Pons (tissue), 1 donor: ENCODE measurements at places on chromosomes 6 and 20.

GRCh38 chr6:73739096-73739495, 43.1 kb downstream of the CD109 start:
- peak; percentile 86 for DNase-seq

GRCh38 chr6:52352239-52353018, 9.5 kb upstream of the PAQR8 start:
- peak; percentile 73 for DNase-seq

DNA sequence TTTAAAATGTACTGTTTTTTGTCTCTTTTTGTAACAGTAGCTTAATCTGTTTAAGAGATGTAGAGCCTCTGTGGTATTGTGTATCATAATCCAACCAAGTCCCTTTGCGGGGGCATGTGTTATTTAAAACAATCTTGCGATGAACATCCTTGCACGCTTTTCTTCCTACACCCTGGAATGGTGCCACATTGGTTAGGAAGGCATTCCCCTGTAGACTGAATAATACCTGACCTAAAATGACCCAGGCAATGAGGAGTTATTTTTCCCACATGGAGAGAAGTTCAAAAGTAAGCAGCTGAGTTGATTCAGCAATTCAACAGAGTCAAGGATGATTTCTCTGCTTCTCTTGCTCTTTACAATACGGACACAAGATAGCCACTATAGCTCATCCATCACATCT, 142.0 kb upstream of the PMEPA1 start:
- no peak for DNase-seq

- peak; percentile 2 for DNase-seq
Observed at GRCh38 chr6:99745651-99746050, 139.0 kb downstream of the PRDM13 start.

- DNase-seq, result peak; percentile 26
Observed at GRCh38 chr6:111710911-111711310, 105.2 kb upstream of the TRAF3IP2 start.

DNA sequence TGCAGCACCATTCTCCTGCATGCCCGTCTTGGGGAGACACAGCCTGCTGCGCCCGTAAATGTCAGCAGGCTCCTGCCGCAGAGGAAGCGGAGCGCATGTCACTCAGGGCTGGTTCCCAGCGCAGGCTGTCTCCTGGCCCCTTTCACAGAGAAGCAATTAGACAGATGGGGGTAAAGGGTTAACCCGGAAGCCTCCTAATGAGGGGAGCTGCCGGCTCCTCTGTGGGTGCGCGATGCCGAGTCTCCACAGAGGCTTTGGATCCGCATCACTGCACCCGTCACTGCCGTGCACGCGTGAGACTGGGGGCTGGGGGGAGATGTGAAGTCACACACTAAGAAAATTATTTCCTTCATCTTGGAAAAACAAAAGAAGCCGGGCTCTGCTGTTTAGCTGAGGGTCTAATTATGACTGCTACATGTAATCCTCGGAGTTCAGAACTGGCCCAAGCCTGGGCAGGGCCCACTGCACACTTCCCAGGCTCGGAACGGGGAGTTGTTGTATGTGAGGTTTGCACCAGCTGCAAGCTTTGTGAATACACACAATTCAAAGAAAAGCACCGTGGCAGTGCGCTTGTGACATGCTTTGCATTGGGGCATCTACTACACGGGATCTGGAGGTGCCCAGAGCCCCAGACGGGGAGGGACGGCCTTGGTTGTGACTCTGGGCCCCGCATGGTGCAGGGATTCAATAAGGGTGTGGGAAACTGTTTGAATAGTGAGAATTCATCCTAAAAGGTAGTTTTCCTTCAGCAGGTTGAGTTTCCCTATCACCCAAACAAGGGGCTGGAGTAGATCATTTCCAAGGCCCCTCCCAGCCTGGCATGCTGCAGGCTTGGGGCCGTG, 331.6 kb downstream of the TAF4 start:
- DNase-seq, result no peak

DNA sequence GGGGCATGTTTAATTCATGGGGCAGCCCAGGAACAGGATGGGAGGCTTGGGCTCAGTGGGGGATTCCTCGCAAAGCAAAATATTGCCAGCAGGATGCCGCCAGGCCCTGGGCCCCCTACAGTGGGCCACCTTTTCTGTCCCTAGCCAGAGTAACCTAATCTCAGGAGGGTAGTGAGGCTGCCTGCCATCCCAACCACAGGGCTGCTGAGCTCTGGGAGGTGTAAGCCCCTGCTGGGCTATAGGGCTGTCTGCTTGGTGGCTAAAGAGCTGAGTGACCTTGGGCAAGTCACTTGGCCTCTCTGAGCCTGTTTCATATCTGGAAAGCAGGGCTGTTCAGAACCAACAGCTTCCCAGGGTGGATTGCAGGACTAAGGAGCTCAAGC, 35.7 kb upstream of the CDH22 start:
- no peak for DNase-seq

GRCh38 chr6:139249395-139249794, 42.4 kb downstream of the TXLNB start:
- no peak for DNase-seq

DNA sequence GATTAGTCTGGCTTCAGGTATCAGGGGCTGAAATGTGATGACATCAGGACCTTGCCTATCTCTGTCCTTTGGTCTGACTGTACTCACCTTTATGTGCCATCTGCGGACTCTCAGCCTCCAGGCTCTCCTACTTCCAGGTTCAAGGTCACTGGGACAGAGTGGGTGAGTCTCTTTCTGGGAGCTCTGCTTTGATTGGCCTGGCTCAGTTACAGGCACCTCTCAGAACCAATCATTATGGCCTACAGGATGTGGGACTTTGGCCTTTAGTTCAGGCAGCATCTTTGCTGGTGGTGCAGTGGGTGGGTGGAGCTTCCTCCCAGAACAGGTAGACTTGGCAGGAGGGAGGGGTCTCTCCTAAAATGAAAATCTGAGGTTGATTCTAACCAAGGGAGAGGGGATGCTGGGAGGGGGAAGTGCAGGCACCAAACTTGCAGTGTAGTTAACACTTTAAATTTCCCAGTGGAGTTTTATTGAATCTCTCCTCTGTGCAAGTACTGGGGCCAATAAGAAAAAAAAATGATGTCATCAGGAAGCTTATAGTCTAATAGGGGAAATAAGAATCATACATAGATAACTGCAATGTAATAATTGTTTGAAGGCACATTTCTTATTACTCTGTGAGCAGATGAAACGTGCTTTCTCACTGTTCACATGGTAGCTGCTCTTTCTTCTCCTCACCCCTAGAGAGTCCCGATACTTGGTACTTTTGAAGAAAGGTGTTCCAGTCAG, 53.4 kb downstream of the SLC24A3 start:
- DNase-seq, result no peak

DNA sequence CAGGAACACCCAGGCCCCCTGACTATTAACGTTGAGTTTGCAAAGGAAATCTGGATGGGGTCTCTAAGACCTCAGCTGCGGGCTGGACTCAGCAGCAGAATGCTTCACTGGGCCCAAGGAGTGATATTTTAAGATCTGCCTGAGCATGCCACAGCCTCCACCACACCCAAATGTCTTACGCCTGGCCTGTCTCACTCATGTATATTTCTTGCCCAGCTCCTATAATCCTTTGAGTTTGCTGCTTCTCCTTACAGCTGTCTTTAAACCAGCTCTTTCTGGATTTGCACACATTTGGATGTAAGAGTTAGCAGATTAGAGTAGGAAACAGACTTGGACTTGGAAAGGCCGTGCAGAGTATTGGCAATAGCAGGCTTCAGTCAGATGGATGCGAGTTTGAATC, 16.4 kb downstream of the CASS4 start:
- no peak for DNase-seq

DNA sequence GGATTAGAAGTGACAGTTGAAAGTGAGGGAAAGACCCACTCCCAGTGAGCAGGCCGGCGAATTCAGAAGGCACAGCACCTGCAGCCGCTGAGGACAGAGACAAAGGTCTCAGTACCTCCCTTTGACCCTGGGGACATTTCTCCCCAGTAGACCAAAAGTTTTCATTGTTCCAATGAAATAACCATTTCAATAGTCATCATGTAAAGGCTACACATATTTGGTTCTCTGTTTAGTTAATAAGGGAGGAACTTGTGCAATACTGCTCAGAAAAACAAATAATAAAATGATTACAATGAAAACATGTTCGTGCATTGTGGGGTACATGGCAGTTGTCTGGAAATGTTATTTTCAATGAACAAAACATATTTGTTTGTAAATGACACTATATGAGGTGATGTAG, 52.5 kb downstream of the EDN1 start:
- DNase-seq, result no peak

DNA sequence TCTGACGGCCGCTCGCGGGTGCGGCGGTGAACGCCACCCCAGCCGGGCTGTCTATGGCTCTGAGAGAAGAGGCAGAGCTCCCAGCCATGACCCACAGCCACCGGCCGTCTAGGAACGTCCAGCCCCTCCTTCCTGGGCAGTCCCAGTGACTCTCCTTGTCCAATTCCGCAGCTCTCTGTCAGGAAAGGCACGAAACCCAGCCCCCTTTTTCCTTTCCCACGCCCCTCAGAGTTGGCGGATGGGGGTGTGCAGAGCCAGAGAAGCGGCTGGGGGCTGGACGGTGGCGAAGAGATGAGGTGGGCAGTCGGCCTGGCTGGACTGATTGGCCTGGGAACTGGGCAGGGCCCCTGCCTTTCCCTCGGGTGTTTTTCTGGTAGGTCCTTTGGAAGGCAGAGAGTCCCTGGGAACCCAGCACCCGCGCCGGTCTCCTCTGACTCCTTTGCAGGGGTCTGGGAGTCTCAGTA, 1.5 kb downstream of the EBF4 start:
- DNase-seq, result no peak

DNA sequence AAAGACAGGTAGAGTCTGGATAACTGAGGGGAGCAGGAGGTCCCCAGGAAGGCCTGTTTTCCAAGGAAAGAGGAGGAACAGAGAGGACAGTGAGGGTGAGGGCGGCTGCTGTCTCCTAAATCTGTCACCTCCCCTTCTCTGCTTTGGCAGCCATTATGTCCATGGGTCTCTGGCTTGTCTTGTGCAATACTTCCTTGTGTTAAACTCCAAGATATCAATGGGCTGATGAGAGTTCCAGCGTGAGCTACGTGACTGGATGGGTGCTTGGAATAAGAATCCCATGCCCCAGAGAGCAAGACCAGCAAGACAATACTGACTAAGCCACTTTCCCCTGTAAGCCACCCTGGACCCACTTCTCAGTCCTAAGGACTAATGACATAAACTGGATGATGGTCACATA, 26.3 kb upstream of the DNAAF9 start:
- no peak for DNase-seq

GRCh38 chr6:86079938-86080337, 437.3 kb upstream of the SYNCRIP start:
- DNase-seq, result no peak

- DNase-seq, result no peak
Observed at GRCh38 chr20:41467690-41468089, 101.1 kb upstream of the EMILIN3 start.

DNA sequence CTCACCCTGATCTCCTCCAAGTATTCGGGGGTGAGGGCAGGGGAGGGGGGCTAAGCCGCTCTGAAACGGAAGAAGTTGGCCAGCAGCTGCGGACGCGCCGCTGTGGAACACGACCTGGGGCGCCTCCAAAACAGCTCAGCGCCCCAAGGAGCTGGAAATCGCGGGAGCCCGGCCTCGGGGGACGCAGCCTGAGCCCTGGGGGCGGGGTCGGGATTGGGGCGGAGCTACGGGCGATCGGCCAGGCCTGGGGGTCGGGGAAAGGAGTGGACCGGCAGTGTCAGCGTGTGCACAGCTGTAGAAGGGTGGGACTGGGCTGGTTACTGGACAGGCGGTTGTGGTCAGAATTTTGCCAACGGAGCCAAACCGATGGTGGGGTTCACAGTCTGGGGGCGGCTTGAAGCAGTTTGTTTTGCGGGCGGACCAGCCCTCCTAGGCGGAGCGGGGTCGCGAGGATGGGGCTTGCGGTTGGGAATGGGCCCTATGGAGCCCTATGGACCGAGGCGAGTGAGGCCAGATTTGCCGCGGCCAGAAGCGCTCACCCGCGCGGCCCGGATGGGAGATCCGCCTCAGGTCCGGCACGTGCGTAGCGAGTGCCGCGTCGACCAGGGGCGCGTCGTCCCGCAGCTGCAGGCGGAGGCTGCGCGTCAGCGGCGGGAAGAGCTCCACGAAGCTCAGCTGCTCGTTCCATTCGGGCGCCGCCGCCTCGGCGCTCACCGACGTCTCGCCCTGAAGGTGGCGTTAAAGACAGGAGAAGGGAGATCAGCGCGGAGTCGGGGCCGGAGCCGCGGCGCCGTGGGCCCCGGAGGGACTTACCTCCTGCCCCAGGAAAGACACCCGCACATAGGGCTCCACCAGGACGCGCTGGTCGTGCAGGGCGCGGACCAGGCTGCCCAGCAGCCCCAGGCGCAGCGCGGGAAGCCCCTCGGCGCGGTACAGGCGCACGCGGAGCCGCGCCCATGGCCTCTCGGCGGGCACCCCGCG, 14.3 kb upstream of the SPAG4 start:
- no peak for DNase-seq

DNA sequence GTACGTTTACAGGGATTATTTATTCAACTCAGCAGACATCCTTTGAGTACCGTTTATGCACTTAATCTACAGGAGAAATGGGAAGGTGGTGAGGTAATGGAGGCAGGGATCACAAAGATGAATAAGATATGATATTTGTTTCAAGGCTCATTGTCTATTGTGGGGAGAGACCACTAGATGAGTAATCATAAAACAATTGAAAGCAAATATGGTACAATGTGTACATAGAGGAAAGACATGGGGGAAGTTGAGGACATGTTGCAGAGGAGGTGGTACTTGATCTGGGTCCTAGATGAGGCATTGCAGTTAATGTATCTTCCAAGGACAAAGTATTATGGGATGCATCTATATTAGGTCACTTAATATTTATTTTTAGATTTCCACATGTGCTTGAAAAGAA, 13.7 kb upstream of the CDC5L start:
- no peak for DNase-seq

DNA sequence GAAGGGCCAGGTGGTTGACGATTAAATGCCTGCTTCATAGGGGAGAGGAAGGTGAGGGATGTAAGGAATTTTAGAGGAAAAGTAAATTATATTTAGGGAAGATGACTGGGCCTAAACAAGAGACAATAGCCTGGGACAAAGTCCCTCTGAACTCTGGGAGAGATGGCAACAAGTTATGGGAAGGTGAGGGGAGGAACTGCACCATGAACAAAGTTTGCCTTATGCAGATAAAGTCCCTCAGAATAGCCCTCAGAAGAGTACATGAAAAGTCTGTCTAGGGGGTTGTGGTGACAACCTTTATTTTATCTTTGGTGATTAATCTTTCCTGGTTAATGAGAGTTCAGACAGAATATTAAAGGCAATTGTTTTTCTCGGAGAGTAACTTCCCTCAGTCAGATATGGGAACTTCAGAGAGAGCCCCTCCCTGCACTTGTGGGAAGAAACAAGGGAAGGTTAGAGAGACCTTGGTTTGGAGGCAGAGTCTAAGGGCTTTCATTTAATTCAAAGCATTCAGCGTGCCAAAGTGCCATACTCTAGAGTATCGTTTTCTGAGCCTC, 27.1 kb upstream of the FAM217A start:
- DNase-seq, result no peak

- no peak for DNase-seq
Observed at GRCh38 chr6:165389534-165389933, 80.1 kb upstream of the C6orf118 start.
